SW 1271 (cell line): ENCODE measurements at places on chromosomes 4 and X.

- DNase-seq, result no peak
Measured at GRCh38 chrX:38656350-38656915, 95.1 kb downstream of the TSPAN7 start.

- DNase-seq, result no peak
Measured at GRCh38 chr4:180483036-180483435, 1760.2 kb upstream of the TENM3 start.

DNA sequence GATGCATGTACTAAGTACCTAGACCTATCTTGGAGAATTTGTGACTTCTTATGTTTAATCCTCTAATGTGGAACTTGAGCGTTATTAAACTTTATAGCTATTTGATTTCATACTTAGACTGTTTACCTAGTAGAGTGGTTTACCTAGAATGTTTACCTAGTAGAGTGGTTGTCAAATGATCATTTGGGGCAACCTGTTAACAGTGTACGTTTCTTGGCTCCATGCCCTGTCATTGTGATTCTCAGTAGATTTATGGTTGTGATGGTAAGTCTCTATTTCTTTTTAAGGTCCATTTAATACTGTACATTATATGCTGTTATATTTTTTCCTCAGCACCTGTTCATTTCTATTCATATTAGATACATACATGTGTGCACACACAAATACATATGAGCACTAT, 233.0 kb upstream of the MAD2L1 start:
- DNase-seq, result no peak

- no peak for DNase-seq
Measured at GRCh38 chr4:145930592-145930991, 8.0 kb downstream of the ZNF827 start.

DNA sequence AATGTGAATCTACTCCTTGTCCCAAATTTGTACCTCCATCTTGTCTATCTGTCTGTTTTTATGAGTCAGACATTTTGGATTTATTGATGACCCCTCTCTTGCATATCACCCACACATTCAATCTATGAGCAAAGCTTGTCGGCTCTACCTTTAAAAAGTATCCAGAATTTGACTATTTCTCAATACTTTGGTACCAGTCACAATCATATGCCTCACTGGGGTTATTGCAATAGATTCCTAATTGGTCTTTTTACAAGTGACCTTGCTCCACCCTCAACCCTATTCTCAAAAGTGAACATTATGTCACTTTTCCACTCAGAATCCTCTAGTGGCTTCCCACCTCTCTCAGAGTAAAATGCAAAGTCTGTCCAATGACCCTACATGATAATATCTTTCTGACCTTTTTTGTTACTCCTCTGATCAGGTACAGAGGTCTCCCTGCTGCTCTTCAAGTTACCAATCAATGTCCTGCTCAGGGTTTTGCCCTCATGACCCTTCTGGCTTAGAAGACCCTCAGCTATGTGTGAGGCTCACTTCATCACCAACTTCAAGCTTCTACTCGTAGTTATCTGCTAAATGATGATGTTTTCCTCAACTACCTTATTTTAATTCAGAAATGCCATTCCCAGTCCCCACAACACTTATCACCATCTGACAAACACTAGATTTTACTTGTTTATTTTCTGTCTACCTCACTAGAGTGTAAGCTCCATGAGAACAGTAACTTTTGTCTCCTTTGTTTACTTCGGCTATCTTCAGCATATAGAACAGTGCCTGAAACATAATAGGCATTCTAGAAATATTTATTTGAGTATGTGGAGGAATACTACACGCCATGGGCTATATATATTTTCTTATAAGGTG, 22.4 kb downstream of the AFP start:
- no peak for DNase-seq

- DNase-seq, result no peak
Measured at GRCh38 chr4:39259571-39260330, 77.4 kb downstream of the WDR19 start.

DNA sequence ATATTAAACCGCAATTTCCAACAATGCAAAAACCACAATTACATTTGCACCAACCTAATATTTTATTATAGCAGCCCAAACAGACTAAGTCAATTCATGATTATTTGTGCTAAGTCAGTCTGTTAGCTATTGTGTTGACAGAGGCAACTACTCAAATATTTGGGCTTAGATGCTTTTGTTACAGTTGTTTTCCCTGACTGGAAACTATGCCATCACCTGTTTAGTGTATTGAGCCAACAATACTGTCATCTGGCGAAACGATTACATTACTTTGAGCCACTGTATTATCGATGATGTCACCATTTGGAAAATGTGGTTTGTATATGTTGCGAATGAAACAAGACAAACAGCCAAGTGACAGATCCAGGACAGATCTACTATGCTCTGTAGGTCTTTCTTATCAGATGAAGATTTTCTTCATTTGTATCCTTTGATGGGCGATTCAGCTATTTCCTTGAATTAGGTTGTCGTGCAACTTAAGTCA, 38.7 kb upstream of the INTS6L start:
- no peak for DNase-seq

GRCh38 chr4:107666134-107666533, 53.9 kb downstream of the PAPSS1 start:
- DNase-seq, result no peak

DNA sequence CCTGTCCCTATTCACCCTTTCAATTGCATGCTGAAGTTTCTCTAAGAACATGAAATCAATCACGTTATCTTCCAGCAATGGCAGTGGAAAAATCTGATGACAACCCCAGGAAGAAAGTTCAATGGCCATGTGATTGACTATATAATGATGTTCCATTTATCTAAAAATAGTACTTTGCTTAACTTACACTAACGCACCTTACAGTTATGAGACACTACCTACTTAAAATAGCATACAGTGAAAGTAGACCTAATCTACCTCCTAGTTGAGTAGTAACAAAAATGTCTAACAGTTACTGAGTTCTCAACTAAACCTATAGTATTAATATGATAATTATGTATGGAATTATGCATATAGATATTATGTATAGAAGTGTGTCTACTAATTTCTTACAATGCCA, 28.6 kb upstream of the PGM2 start:
- DNase-seq, result no peak
